Stimulated activated CD4-positive, alpha-beta T cell treated with anti-CD3 and anti-CD28 coated beads, Interleukin-1b, Interleukin-23, amount 100 ng/mL, for 24 hours (primary cell): ENCODE measurements at places on chromosomes 12 and 14.

DNA sequence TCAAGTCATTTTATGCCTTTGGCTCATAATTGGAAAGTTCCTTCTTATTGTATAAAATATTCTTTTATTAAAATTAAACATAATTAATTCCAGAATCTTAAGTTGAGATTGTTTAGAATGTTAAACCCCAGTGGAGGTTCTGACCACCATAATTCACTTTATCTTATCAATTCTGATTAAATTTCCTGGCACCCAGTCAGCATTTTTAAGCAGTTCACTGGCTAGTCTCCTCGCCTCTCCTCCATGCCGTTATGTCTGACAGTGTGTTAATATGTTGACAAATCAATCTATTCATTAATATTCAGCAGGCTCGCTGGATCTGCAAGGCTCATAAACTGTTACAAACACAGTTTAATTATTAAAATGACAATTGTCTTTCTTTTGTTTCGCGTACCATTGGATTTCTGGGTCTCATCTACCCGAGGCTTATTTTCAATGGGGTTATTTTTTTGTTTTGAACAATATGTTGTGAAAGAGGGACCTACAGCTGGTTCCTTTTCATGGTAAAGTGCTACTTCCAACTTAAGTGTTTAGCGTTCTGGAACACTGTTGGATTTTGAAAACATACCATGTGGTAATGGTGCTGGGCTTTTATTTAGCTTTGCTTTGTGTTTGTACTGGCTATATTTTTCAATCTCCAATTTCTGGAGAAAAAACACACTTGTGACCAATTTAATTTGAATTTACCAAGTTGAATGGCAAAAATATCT lies 339.7 kb downstream of the PRKD1 start:
- DNase-seq = no peak

DNA sequence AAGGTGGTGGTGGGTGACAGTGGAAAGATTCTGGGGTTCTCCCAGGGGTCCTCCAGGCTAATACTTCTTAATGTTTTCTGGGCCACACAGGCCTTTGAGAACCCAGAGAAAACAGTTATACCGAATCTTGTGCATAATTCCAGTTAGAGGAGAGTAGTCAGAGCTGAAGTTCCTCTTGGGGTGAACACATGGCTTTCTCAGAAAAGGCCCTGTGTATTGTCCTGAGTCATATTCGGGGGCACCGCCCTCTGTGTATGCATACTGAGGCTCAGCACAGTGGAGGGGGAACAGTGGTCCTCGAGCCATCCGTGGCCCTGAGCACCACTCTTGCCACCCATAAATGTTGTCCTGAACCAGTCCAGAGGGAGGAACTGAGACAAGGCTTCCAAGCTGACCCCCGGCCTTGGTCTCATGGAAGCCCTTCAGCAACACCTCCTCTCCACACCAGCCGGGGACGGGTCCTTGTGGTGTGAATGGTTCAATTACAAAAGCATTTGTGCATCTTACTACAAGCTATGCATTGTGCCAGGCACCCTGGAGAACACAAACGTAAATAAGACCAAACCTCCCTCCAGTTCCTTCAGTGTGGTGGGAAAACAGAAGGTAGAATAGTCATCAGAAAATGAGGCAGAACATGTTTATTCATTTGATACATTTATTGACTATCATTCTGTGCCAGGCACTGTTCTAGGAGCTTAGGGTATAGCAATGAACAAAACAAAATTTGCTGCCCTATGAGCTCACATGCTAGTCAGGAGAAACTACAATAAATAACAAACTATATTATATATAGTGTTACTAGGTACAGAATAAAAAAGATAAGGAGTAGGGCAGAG lies 9.9 kb downstream of the DHRS2 start:
- DNase-seq = no peak

DNA sequence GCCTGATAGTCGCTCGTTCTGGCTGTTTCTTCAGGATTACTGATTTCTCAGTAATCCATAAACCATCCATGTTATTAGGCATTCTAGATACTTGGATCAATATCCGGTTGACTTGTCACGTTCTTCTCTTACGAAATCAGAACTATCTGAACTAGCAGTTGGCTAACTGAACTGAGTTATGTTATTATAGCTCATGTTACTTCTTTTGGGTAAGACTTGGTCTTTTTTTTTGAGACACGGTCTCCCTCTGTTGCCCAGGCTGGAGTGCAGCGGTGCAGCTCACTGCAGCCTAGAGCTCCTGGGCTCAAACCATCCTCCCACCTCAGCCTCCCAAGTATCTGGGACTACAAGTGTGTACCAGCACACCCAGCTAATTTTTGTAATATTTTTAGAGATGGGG lies 178.6 kb downstream of the PRKCH start:
- DNase-seq = no peak

DNA sequence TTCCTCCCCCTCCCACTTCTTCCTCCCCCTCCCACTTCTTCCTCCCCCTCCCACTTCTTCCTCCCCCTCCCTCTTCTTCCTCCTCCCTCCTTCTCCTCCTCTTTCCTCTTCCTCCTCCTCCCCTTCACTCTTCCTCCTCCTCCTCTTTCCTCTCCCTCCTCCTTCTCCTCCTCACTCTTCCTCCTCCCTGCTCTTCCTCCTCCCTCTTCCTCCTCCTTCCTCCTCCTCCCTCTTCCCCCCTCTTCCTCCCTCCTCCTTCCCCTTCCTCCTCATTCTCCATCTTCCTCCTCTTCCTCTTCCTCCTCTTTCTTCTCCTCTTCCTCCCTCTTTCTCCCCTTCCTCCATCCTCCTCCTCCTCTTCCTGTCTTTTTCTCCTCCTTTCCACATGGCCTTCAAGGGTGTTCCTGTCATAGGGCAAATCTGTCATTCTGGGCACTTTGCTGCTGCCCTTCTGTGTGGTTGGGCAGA lies 111.4 kb downstream of the PHETA1 start:
- no peak for DNase-seq

DNA sequence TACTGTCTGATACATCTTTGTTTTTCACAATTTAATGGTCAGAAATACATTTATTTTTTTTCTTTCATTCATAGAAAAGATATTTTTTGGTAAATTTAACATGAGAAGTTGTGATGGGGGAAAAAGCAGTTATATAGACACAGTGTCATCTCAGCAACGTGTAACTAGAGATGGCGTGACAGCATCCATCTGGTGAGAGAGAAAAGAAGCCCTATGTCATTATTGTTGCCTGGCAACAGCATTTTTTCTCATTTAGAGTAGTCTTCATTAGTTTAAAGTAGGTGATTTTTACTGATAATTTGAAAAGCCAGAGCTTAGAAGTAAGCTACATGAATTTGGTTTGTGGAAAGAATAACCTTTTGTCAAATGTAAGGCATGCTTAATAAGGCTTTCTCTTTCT lies 128.6 kb downstream of the ACSS3 start:
- DNase-seq = no peak

GRCh38 chr14:85313560-85314207 lies 216.3 kb upstream of the FLRT2 start:
- DNase-seq = no peak

DNA sequence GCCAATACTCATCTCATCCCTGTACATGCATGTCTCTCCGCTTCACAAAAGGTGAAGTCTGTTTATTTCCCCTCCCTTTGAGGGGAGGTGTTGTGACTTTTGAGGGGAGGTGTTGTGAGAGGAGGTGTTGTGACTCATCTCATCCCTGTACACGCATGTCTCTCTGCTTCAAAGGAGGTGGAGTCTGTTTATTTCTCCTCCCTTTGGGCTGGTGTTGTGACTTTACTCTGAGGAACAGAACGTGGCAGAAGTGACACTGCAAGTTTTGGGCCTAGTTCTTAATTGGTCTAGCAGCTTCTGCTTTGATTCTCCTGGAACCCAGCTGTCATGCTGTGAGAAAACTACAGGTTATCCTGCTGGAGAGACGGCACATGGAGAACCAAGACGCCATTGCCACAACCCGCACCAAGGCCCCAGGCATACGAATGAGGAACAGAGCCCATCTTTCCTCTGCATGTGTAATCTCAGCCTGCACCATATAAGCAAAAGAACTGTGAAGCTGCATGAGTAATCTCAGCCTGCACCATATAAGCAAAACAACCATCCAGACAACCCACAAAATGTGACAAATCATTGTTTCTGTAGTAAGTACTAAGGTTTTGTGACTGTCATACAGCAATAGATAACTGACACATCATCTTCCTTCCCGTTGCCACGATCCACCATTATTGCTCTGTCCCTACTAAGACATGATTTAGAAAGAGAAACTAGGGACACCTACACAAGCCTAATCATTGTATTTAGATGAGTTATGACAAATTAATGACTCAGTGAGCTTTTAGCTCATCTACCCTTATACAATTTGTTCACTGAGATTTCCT lies 30.0 kb downstream of the GALNT4 start:
- peak; percentile 31 for DNase-seq

DNA sequence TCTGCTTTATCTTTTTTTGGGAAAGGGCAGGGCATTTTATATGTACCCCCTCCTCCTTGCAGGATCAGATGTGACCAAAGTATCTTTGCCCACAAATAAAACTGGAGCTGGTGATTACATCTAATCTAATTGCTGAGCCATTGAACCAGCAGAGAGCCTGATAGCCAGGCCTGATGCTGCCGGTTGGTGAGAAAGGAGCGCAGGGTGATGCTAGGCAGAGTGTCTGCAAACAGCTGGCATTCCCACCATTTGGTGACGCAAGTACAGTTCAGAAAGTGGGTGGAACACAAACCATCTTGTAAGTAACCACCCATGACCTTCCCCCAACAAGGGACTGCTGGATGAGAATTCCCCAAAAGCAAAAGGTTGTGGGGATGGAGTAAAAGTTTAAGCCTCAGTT lies 12.7 kb downstream of the DPPA3 start:
- no peak for DNase-seq

GRCh38 chr12:13950502-13950901 lies 30.9 kb downstream of the GRIN2B start:
- no peak for DNase-seq

GRCh38 chr14:100363053-100363452 lies 39.9 kb downstream of the SLC25A47 start:
- DNase-seq = no peak

- no peak for DNase-seq
These were observed 39.0 kb downstream of the PLXNC1 start for GRCh38 chr12:94187361-94187760.

GRCh38 chr12:59149995-59150642 lies 229.8 kb upstream of the LRIG3 start:
- no peak for DNase-seq

GRCh38 chr14:75630695-75631452 lies 29.8 kb downstream of the ERG28 start:
- DNase-seq = no peak

- DNase-seq = no peak
These were observed 113.0 kb upstream of the NTF3 start for GRCh38 chr12:5318874-5319273.

DNA sequence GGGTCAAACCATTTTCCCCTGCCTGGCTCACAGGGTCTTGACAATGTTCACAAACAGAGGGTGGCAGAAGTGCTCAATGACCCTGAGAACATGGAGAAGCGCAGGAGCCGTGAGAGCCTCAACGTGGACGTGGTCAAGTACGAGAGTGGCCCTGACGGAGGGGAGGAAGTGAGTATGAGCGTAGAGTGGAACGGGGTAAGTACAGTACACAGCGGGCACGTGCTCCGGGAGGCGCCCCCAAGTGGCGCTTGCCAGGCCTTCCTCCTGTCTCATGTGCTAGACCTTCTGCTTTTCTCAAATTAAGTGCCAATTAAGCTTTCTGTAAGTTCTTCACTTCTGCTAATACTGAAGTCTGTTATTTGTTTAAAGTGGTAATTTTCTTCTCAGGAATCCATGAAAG lies 35.9 kb downstream of the XRCC3 start:
- no peak for DNase-seq
